RKO (cell line): ENCODE measurements at places on chromosomes 6 and 20.
A peak's percentile ranks its signal among the peaks of the same experiment; 100 is the strongest.

DNA sequence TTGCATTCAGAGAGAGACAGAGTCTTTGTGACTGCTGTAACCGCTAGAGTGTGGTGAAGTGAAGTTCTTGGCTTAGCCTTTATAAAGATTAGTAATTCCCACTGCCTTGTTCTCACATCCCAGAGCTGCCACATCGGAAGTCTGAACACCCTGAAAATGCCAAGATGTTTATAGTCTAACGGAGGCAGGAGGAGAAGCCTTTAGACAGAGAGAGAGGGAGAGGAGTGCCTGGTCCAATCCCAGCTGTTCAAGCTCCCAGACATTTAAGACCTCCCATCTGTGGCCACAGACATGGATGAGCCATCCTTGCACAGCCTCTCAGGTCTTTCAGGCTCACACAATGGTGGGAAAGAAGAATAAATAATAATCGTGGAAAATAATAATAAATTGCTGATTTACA lies 1422.8 kb upstream of the EYS start:
- DNase-seq = no peak

- DNase-seq = peak; percentile 46
Observed at GRCh38 chr6:106858653-106859092, 115.9 kb downstream of the CD24 start.

DNA sequence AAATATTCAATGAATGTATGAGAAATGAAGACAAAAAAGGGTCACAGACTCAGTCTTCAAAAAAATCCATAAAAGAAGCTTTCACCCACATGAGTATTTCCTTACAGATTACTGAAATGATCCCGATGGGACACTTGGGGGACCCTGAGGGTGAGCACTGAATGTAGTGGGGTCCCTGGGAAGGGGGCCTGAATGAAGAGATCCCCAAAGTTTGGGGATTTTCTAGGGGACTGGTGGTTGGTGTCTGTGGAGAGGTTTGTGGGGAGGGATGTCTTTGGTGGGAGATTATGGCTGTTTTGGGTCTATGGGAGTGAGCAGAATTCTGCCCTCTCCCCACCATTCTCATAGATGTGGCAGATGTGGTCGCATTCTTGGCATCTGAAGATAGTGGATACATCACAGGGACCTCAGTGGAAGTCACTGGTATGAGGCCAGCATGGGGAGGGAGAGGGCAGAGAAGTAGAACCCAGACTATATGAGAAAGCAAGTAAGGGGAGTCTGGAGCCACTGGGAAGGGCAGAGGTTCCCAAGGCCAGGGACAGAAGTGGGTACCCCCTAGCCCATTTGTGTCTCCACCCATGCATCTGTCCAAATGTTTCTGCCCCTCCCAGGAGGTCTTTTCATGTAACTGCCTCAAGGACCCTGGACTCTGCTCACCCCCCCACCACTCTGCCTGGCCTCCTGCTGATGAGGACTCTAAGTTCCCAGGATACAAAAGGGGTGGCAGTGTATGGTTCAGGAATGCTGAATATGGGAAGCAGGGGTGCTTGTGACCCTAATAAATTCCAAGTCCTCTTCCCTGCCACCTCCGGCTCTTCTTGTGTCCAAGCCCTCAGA lies 1.8 kb downstream of the HSD17B8 start:
- DNase-seq = no peak

DNA sequence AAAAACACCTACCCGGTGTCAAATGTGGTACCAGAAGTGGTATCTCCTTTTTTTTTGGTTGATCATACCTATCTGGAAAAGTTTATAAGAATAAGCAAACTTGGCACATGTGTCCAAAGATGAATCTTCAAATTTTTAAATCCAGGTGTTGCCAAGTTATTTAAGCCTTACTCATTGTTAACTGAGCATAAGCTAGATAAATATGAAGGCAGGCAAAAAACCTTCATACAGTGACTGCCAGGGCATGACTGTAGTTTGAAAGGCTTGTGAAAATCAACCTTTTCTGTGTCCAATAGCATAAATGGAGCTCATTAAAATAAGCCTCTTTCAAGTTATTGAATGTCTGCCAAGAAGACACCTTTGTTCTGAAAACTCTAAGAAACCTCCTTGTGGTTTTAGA lies 699.2 kb downstream of the DOK5 start:
- DNase-seq = no peak

DNA sequence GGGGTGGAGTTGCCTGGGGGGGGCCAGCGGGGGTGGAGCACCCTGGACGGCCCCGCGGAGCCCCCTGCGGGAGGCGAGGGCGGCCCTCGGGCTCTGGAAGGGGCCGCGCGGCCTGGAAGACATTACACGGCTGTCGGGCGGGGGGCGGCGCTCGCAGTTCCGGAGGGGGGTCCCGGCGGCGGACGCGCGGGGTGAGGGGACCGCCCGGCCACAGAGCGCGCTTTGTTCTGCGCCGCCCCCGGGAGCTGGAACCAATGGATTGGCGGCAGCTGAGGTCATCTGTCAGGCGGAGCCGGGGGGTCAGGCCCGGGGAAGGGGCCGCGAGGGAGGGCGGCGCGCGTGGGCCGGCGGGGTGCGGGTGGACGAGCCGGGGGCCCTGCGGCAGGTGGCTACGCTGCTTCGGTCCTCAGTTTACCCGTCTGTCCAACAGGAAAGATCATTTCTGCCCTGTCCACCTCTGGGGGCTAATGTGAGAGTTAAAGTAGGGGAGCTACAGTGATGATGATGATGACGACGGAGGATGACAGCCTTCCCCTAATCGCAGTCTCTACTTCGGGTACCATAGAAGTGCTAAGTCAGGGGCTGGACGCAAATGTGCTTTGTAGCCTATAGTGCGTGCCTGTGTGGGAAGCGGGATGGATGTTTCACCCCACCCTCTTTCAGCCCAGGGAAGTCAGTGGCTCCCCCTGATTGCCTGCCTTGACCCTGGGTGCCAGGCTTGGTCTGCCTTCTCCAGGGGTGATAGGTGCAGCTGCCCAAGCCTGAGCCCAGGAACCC lies 10.4 kb downstream of the SRXN1 start:
- DNase-seq = no peak

DNA sequence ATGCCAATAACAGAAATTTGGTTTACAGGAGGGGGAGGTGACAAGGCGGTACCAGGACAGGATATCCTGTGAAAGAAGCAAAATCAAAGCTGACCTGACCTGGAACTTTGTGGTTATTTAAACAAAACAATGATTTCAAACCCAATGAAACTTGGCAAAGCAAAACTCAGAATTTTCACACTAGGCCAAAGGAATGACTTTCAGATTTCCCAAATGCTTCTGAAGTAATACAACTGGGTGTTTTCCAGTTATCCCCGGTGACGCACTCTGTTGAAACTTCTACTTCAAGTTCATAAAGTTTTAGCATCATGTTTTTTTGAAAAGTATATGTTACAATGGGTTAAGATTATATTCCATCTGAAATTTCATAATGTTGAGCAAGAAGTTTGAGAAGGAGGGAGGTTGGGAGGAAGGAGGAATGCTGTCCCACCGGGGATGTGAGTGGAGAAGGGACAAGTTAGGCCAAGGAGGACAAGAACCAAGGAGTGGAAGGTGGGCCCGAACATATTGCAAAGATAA lies 78.1 kb upstream of the TRAF3IP2 start:
- DNase-seq = no peak

DNA sequence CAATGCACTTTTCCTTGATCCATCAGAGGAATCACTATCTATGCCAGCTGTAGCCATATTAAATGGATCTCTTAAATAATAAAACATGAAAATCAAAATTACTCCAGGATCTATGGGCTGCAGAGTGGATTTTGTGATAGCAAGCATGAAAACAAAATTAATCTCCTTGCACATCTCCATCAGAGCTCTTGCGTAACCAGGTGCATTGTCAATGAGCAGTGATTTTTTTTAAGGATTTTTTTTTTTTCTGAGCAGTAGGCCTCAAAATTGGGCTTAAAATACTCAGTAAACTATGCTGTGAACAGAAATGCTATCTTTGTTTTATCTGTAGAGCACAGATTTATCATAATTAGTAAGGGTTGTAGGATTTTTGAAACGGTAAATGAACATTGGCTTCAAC lies 11.5 kb upstream of the CST3 start:
- DNase-seq = no peak
